Activated T-helper 1 cell treated with anti-CD3 and anti-CD28 coated beads, Interleukin-12 subunit alpha, Interleukin-12 subunit beta, Interleukin-2, Interleukin-4 antibody, amounts not matched to agents 30 ng/mL and 10 ng/mL and 1 ng/mL, durations not matched to agents 14 hours and 24 hours and 36 hours (primary cell): ENCODE measurements at places on chromosomes 7 and 10. TPM values are rescaled to one million over a fixed set of nuclear protein-coding genes. Genes with fewer than 3 reads are reported as not detected.
A peak's percentile ranks its signal among the peaks of the same experiment; 100 is the strongest.

Gene PVRIG
- 30.5 and 31.2 TPM in 2 replicates for total RNA-seq

Gene OPALIN
- total RNA-seq = not detected in 2 replicates

DNA sequence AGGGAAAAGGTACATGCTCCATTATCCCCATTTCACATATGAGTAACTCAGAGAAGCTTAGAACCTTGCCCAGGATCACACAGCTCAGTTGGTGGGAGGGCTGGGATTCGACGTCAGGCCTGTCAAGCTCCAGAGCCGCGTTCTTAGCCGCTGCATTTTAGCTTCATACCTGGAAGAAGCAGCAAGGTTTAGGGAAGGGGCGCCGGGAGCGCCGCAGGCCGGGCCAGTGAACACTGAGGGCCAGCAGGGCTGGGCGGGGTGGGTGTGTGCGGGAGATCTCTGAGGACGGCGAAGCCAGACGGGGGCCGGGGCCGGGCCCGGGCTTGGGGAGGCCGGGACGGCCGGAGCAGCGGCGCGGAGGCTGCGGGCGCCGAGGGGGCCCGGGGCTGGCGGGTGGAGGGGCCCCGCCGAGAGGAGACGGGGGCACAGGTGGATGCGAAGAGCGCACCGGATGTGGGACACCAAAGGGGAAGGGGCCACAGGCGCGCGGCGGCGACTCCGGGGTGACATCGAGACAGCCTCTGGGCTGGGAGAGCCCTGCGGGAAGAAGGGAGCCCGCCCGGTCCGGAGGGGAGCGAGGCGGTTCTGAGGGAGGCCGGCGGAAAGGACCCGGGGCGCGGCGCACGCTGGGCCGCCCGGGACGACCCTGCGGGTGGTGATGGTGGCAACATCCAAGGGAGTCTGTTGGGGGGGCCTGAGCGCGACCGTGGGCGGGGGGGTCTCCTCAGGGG is 498 bp downstream of the NDST2 start:
- peak; percentile 54 for DNase-seq
- peaks cover 44% of the 10 kb centered on the region for H3K36me3 ChIP-seq
- H3K27me3 ChIP-seq = no peaks in the 10 kb centered on the region
- H3K4me3 ChIP-seq = peak overlapping the region; percentile 97
- peaks cover 50% of the 10 kb centered on the region for H3K4me1 ChIP-seq

GRCh38 chr10:48476279-48476982 is 128.4 kb downstream of the ARHGAP22 start:
- H3K36me3 ChIP-seq = no peaks in the 10 kb centered on the region
- no peak overlapping the region for H3K4me3 ChIP-seq
- H3K4me1 ChIP-seq = no peaks in the 10 kb centered on the region
- DNase-seq = no peak
- peaks cover 8% of the 10 kb centered on the region for H3K27me3 ChIP-seq
- no peak overlapping the region for H3K27ac ChIP-seq

DNA sequence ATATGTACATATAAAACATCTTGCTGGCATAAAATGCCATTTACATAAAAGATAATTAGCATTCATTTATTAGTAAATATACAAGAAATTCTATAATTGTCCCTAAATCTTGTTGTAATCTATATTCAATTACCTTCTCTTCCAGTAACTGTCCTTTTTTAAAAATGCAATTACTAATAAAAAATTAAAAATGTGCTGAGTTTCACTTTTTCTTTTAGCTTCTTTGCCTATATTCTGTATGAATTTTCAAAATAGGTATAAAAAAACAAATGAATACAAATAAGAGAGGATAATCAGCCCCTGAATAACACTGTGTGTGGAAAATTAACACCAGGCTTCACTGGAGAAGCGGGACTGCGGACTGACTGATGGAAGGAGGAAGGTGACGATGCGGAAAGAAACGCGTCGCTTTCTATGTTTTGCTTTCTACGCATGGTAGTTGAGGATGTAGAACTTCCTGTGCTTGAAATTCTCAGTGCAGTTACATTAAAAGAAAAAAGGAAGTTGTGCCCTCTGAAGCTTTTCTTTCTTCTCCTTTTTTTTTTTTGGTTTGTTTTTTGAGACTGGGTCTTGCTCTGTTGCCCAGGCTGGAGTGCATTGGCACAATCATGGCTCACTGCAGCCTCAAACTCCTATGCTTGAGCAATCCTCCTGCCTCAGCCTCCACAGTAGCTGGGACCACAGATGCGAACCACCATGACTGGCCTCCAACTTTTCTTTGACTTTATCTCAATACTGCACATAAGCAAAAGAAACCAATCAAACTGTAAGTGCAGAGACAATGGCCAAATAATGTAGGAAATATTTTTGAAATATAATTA is 7.4 kb upstream of the ZMYND11 start:
- peaks cover 20% of the 10 kb centered on the region for H3K27me3 ChIP-seq
- H3K4me3 ChIP-seq = peak overlapping the region; percentile 68
- no peak for DNase-seq
- H3K4me1 ChIP-seq = peaks cover 16% of the 10 kb centered on the region
- H3K36me3 ChIP-seq = no peaks in the 10 kb centered on the region
- H3K27ac ChIP-seq = no peak overlapping the region
